Stimulated activated CD8-positive, alpha-beta memory T cell treated with anti-CD3 and anti-CD28 coated beads, Interleukin-2, amount 100 ng/mL, for 1 hour (primary cell): ENCODE measurements at places on chromosomes 1 and 21.

DNA sequence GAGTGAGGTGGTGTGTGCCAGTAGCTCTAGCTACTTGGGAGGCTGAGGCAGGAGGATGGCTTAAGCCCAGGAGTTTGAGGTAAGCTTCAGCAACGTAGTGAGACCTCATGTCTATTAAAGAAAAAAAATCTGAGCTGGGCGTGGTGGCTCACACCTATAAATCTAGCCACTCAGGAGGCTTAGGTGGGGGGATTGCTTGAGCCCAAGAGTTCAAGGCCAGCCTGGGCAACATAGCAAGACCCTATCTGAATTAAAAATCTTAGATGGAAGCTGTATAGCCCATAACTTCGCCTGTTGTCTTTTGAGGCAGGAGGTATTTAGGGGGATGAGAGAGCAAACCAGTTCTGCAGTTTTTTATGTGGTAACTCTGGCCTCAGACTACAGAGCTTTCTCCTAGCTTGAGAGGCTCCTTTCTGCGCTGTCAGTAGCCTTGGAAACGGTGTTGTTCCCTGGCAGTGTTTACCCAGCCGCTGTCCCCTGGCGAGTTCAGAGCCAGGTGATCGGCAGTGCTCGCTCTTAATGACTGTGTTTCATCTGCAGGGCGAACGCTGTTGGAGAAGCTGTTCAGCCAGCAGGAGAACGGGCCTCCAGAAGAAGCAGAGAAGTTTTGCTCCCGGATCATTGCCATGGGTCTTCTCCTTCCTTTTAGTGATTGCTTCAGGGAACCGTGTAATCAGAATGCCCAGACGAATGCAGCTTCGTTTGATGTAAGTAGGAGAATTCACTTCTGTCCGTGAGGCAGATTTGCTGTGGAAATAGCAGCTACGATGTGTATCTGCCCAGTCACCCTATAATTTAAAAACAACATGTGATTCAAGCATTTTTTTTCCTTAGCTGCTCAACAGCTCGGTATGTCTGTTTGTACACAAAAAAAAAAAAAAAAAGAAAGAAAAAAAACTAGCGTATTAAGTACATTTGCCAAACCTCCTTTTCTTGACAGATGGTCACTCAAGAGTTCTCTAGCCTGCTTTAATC, 31.2 kb downstream of the FMN2 start:
- DNase-seq: no peak

GRCh38 chr1:206554701-206555472, 47.6 kb downstream of the RASSF5 start:
- DNase-seq: no peak

DNA sequence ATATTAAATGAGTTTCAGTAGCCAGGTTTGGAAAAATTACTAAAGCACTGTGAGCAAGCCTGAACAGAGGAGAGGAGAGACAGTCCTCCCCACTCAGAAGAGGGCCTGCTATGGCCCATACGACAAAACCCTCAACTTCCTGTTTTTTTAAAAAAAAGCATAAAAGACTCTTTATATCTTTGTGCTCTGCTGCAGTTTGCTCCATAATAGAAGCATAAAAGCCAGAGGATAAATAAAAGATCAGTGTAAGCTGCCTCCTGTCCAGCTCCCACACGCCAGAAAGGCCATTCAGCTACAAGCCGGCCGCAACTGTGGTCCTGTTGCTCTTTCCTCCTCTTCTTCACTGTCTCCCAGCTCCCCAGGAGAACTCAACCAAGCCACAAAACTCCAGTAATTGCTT, 37.8 kb downstream of the NID1 start:
- DNase-seq: no peak

- DNase-seq: no peak
These were observed 18.8 kb upstream of the C2CD2 start for GRCh38 chr21:41972511-41973205.

DNA sequence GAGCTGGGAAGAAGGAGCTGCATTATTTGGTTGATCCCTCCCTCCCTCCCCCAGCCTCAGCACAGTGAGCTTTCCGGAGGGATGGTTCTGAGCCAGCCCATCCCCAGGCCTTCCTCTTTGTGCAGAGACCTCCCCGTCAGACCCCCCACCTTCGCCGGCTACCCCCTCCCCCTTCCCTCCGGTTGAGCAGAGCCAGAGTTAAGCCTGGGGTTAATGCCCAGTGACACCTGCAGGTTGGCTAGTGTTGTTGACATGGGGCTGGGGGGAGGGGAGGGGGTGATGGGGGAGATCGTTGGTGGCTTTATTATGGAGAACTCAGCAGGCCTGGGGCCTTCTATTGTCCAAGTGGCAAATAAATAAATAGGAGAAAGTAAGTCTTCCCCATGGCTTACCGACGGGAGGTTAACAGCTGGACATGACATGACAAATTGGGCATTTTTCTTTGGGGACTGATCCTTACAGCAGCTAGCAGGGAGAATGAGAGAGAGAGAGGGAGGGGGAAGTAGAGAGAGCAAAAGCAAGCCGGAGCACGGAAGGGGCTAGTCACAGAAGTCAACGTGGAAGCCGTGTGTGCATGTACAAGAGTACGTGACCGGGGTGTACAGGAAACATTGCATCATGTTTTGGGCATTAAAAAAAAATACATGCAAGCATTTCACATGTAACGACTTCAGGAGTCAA, 131.1 kb downstream of the TMEM53 start:
- DNase-seq: no peak

GRCh38 chr1:109621379-109622136, 1.9 kb downstream of the AMPD2 start:
- no peak for DNase-seq

DNA sequence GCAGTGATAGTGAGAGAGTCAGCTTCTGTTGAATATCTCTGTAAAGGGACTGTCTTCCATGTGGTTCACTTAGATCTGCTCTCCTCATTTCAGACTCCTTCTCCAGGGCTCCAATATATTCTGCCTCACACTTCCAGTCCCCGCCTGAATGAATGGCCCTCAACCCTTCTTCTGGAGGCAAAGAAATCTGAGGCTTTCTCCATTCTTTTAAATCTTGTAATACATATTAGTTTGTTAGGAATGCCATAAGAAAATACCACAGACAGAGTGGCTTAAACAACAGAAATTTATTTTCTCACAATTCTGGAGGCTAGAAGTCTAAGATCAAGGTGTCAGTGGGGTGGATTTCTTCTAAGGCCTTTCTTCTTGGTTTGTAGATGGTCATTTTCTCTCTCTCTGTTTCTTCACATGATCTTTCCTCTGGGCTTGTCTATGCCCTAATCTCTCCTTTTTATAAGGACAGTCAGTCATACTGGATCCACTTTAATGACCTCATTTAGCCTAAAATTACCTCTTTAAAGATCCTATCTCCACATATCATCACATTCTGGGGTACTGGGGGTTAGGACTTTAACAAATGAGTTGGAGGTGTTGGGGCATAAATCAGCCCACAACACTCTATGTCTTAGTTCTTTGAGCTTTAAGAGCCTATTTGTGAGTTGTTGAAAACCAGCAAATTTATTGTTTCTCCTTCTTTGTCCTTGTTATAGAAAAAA, 128.5 kb upstream of the KCNK2 start:
- no peak for DNase-seq

GRCh38 chr1:154616659-154617345, 8.8 kb upstream of the ADAR start:
- no peak for DNase-seq

GRCh38 chr1:98903261-98903660, 101.4 kb downstream of the PLPPR5 start:
- no peak for DNase-seq

- no peak for DNase-seq
These were observed 139.1 kb downstream of the PLA2G4A start for GRCh38 chr1:186967656-186968394.

DNA sequence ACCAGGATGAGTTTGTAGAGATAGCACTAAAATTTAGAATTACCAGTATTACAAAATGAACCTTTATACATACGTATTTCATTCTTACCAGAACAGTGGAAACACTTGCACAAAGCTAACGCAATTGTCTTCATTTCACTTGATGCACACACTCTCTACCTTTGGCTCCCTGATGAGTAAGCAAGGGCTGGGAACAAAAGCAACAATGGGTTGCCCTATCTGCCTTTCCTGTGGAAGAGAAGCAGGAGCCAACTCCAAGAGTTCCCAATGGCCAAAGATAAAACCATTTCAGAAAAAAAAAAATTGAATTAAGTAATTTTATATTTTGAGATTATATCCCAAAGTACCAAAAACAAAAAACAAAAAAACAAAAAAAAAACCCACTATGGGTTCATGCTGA, 344.1 kb upstream of the GREM2 start:
- DNase-seq: no peak

DNA sequence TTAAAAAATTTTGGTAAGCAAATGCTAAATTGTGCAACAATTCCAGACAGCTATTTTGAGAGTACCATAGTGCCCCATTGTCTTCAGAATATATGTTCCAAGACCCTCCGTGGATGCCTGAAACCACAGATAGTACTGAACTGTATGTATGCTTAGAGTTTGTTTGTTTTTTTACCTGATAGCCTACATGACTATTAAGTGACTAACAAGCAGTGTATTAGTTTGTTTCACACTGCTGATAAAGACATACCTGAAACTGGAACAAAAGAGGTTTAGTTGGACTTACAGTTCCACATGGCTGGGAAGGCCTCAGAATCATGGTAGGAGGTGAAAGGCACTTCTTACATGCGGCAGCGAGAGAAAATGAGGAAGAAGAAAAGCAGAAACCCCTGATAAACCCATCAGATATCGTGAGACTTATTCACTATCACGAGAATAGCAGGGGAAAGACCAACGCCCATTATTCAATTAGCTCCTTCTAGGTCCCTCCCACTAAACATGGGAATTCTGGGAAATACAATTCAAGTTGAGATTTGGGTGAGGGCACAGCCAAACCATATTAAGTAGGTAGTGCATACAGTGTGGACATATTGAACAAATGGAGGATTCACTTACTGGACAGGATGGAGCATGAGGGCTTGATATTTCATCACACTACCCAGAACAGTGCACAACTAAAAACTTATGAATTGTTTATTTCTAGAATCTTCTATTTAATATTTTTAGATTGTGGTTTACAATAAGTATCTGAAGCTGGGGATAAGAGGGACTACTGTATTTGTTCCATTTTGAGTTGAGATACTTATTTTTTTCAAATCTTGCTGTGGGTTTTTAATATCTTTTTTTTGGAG, 78.5 kb downstream of the LHX9 start:
- DNase-seq: no peak

- no peak for DNase-seq
These were observed 23.3 kb downstream of the SH3BP5L start for GRCh38 chr1:248802454-248802853.

DNA sequence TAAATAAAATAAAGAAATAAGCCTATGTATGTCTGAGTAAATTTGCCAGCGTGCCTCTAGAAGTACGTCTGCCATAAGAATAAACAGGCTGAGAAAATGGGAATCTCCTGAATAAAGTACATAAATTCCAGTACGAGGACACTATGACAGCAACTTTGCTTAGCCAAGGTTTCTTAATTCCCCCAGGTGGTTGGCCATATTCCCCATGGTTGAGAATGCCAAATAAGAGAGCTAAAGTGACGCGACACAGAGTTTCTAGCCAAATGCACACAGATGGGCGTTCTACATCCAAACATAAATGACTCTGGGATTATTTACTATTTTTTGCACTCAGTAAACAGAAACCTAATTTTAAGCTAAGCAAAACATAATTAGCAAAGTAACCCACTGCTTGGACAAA, 19.5 kb downstream of the KCNH1 start:
- DNase-seq: no peak

DNA sequence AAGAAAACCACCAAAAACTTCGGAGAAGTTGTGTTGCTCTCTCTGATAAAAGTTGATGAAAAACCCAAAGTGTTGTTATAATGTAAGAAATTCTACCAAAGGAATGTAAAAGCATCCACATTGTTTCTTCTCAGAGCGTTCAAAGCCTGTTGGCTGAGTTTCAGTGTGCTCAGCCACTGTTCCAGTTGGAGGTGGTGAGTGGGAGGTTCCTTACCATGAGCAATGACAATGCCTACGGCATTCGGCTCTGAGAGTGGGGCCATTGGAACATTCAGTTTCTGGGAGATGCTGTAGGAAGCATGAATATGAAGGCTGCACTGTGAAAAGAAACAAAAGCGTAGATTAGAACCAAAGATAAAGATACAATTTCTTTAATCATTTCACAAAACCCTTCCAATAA, 20.5 kb upstream of the MYBPHL start:
- no peak for DNase-seq

GRCh38 chr1:156420205-156421061, 51.4 kb downstream of the RHBG start:
- DNase-seq: no peak

DNA sequence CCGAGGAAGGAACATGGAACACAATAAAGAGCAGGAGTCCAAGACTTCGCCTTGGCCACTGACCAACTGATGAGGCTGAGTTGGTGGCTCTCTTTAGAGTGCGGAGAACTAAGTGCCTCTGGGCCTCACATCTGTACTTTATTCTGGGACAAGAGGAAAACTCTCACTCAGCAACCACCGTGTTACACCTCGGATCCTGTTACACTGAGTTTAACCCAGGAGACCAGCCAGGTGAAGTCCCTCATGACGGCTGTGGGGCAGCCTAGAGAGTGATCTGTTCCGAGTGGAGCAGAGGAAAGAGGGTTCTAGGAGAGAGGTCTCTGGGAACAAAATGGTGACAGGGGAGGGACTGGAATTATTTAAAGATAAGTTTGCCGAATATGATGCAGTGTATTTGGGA, 33.5 kb upstream of the AGL start:
- DNase-seq: no peak

- DNase-seq: no peak
These were observed 5.3 kb downstream of the STUM start for GRCh38 chr1:226553924-226554282.

DNA sequence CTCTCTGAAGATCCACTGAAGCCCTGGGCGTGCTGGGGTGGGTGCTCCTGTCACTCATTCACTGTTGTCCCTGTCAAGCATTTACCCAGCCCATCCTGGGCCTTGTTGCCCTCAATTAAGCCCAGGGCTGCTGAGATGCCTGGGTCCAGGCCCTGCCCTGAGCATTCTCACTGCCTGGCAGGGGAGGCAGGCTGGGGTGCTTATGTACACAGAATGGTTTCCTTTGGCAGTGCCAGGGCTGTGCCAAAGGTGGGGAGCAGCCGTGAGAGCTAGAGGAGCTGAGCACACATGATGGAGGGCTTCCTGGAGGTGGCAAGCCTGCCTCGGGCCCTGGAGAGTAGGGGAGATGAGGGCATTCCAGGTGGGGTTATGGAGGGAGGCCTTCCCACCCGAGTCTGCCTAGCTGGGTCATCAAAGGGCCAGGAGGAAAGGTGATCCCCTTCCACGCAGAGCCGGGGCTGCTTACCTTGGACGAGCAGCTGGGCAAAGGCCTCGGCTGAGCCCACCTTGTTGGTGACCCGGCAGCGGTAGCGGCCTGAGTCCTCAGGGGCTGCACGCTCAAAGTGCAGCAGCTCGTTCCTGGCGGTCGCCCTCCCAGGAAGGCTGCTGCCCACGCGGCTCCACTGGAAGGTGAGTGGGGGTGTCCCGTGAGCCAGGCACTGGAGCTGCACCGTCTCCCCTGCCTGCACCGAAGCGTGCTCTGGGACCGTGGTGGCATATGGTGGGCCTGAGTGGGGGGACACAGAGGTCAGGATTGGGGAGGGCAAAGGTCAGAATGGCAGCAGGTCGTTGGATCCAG, 26.5 kb downstream of the LDLRAD2 start:
- DNase-seq: no peak
